ENCODE measurements at places on chromosomes 5 and 9.

DNA sequence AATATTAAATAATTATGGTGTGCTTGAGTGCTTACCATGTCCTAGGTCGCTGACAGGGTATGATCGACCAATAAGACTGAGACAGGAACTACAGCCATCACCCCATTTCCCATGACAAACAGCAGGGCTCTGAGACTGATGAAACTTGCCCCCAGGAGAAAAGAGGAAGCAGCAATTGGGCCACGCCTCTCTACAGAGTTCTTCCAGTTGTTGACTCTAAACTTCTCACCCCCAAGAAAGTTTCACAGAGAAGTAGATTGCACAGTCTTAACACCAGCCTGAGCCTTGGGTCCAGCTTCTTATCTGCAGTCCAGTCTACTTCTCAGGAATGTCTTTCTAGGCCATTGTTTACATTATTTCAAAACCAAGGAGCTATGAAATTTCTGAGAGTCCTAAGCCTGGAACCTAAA is 182.2 kb upstream of the ANKRD55 start:
- peak; percentile 48 for DNase-seq

DNA sequence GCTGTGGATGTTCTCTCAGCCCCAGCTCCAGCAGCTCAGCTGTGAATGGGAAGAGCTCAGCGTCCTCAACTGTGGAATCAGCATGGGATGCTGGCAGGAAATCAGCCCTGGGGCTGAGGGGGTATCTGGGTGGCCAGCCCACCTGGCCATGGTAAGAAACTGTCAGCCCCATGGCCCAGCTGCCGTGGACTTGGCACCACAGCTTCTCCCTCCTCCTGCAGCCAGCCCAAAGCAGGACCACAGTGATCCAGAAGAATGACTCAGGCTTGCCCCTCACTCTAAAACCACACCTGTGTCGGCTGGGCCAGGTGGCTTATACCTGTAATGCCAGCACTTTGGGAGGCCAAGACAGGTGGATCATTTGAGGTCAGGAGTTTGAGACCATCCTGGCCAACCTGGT is 48.0 kb downstream of the SAR1B start:
- DNase-seq, result no peak

GRCh38 chr5:65695162-65695755 is 26.6 kb downstream of the SGTB start:
- no peak for DNase-seq

DNA sequence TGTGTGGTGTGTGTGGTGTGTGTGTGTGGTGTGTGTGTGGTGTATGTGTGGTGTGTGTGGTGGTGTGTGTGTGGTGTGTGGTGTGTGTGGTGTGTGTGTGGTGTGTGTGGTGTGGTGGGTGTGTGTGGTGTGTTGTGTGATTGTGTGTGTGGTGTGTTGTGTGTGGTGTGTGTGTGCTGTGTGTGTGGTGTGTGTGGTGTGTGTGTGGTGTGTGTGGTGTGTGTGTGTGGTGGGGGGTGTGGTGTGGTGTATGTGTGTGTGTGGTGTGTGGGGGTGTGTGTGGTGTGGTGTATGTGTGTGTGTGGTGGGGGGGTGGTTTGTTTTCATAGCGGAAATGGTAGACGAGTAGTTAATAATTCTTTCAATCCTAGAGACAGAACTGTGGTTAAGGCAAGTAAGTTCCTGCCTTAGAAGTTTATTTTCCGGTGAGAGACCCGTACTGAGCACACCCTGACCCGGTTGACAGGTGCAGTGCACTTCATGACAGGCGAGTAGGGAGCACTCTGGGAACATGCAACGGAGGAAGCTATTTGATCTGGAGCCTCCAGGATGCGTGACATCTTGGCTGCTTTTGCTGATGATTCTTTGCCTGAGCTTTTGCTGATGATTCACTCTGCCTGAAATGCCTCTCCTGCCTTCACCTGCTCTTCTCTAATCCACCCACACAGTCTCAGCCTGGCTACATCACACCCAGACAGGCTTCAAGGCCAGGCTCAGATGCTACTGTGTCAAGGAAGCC is 21.7 kb upstream of the FAT2 start:
- no peak for DNase-seq

- DNase-seq, result no peak
These were observed 212.9 kb downstream of the PBX3 start for GRCh38 chr9:125959951-125960619.

DNA sequence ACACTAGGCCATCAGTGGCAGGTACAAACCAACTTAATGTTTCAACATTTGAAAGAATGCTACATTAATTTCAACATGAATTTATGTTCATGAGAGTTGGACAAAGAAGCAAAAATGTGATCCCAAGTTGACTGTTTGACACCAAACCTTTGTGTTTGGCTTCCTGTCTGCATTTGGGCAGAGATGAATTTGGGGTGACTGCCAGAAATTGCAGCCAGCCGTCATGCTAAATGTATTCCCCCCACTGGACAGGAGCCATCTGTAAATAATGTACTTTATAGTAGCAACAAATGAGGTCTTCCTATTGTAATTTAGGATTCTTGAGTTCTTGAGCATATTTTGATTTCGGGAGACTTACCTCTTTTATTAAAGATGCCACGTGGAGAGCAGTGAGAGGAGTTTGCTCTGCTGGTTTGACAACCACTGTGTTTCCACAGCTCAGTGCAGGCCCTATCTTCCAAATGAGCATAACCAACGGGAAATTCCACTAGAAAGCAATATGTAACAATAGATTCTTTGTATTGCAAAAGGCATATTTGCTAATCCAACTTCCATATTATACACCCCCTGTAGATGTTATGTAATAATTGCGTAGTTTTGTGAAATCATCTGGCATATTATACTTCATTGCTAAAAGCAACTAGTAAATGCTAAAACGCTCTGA is 27.6 kb downstream of the ALDH1A1 start:
- no peak for DNase-seq

GRCh38 chr9:118595719-118596305 is 773.4 kb downstream of the BRINP1 start:
- no peak for DNase-seq

GRCh38 chr5:143101725-143102386 is 301.6 kb downstream of the NR3C1 start:
- DNase-seq, result no peak

GRCh38 chr5:169847519-169847918 is 132.8 kb downstream of the INSYN2B start:
- DNase-seq, result no peak
